ENCODE measurements at places on chromosomes 4 and X.

- DNase-seq, result no peak
Measured at GRCh38 chrX:43817444-43817843, 64.8 kb downstream of the MAOB start.

- no peak for DNase-seq
Measured at GRCh38 chr4:179325181-179325580, 1882.9 kb upstream of the AGA start.

- no peak for DNase-seq
Measured at GRCh38 chr4:7878323-7878722, 61.3 kb downstream of the AFAP1 start.

- no peak for DNase-seq
Measured at GRCh38 chrX:154824638-154825037, 9.8 kb downstream of the SMIM9 start.

- no peak for DNase-seq
Measured at GRCh38 chr4:132910229-132910748, 238.8 kb upstream of the PCDH10 start.

DNA sequence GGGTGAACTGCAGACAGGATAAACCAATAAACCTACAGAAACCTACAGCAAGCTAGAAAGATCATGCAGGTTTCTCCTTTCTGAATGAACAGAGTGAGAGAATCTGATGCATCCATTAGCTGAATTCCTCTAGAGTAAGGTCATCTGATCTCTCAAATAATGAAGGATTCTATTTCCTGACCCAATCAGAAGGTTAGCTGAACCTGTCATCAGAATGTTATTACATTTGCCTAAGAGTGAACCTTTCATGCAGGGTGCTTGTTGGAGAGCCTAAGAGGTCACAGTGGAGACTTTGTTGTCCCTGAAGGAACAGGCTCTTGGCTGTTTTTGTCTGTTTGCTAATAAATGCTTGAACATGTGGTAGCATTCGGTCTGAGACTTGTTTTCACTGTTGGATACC lies 24.0 kb downstream of the MEPE start:
- DNase-seq, result no peak

DNA sequence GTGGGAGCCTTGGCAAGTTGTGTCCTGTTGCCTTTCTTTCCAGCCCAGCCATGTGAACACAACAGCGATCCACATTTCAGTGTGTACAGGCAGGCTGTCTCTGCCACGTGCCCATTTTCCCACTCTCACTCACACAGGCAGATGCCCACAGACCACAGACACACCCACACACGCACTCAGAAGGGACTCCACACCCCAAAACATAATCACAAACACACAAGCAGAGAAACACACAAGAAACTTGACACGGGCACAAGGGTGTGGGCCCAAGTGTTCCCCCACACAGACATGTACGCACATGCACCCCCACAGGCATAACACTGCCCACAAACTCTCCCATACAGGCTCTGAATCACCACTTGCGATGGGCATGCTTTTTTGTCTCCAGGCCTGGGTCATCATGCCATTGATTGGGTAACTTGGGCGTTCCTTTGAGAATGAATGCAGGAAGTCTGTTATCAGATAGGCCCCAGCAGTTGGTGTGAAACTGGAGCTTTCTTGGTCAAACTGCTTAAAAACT lies 84.3 kb downstream of the NBDY start:
- DNase-seq, result peak; percentile 10

GRCh38 chrX:132488180-132488705 lies 595 bp downstream of the MBNL3 start:
- no peak for DNase-seq

- DNase-seq, result no peak
Measured at GRCh38 chr4:175090116-175090515, 172.0 kb downstream of the ADAM29 start.

- no peak for DNase-seq
Measured at GRCh38 chr4:160044693-160045092, 941.8 kb downstream of the RAPGEF2 start.

DNA sequence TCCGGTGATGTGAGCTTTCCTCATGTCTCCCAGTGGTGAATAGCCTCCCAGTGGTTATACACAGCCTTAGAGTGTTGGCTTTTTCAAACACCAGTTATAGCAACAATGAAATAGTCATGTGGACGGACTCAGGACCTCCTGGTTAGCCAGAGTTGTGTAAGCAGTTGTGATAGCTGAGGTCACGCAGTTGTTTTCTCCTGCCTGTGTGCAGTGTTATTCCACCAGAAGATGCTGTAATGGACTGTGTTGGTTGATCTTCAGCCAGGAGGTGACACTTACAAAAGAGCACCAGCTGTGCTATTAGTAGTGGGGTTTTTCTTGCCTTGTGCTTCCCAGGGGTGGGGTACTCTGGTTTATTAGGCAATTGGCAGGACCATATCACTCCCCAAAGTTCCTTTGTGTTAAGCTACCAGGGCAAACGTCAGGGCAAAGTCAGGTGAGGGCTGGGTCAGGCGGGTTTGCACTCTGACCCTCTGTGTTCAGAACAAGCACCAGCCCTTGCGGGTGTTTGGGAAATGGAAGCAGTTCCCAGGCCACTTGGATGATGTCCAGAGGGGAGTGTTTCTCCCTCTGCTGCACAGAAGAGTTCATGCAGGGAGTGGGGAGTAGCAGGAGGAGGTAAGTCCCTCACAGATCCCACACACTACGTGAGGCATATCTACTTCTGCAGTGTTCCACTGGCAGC lies 252.6 kb downstream of the TMEM47 start:
- DNase-seq, result no peak

DNA sequence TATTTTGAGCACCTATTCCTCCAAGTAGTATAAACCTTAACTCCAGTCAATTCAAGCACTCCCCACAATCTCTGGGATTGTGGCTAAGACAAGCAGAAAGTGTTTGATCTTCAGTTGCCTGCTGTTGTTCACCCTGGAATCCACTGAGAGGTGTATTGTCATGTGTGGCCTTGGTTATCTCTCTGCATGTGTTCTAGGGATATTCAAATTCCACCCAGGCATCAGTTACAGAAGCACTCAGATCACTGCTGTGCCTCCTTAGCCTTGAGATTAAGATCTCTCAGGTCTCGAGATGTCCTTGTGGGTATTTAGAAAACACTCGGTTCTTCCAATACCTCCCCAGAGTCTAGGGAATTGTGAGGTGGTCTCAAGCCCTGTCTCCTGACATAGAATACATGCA lies 213.3 kb downstream of the SMARCA1 start:
- no peak for DNase-seq

DNA sequence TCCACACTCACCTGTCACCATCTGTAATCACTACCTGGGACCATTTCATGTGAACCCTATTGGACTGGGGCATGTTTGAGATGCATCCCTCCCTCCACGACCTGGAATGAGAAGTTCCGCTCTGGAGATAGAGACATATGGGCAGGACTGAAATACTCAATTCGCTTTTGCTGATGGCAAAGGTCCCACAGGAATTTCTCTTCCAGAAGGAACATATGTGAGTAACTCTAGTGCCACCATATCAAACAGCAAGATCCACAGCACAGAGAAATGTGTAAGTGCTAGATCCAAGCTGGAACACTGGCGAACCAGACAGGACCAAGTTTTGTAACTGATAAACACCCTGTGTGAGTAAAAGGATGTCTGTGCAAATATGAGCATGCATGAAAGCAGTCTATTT lies 43.9 kb downstream of the SEL1L3 start:
- no peak for DNase-seq

DNA sequence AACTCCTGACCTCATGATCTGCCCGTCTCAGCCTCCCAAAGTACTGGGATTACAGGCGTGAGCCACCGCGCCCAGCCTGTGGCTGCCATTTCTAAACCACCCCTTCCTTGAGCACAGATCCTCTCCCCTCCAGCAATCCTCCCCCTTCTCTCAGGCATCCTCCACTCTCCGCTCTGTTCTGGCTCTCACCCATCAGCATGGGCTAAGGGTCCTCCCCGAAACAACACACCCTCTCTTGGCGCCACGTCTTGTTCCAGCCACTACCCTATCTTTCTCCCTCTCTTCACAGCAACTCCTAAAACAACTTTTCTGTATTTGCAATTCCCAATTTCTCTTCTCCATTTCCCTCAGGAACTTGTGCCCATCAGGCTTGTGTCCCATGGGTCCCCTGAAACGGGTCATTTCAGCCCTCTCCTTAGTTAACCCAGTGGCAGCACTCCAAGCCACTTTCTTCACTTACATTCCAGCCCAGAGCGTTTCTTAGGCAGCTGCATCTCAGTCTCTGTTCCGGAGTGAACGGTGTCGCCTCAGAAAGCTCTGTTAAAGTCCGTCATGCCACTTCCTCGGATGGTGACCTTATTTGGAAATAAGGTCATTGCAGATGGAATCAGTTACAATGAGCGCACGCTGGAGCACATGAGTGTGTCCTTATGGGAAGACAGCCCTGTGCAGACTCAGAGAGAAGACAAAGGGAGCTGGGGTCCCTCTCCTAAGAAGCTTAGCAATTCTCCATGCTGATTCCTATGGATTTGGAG lies 28.3 kb upstream of the CLDN24 start:
- DNase-seq, result no peak

- no peak for DNase-seq
Measured at GRCh38 chr4:151569650-151570049, 160.7 kb downstream of the FHIP1A start.

DNA sequence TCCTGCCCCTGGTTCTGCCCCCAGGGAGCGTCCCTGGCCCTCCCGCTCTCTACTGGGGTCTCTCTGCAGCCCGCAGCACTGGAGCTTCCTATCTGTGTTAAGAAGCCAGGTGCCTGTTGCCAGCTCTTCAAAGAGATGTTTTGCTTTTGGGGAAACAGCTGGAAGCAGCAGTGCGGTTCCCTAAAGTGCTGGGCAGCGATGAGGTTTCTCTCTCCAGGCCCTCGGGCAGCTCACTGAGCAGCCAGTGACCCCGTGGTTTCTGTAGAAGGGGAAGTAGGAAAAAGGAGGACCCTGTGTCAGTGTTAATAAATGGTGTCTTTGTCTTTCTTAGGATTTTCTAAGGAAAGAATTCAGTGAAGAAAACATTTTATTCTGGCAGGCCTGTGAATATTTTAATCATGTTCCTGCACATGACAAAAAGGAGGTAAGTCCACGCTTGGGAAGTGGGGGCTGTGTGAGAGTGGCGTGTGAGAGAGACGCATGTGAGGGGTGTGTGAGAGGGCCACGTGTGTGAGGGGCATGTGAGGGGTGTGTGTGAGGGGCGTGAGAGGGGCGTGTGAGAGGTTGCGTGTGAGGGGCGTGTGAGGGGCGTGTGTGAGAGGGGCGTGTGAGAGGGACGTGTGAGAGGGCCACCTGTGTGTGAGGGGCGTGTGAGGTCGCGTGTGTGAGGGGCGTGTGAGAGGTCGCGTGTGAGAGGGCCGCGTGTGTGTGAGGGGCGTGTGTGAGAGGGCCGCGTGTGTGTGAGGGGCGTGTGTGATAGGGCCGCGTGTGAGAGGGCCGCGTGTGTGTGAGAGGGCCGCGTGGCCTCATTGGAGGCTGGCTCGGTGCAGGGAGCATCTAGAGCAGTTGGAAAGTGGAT lies 27.1 kb upstream of the HGFAC start:
- no peak for DNase-seq

DNA sequence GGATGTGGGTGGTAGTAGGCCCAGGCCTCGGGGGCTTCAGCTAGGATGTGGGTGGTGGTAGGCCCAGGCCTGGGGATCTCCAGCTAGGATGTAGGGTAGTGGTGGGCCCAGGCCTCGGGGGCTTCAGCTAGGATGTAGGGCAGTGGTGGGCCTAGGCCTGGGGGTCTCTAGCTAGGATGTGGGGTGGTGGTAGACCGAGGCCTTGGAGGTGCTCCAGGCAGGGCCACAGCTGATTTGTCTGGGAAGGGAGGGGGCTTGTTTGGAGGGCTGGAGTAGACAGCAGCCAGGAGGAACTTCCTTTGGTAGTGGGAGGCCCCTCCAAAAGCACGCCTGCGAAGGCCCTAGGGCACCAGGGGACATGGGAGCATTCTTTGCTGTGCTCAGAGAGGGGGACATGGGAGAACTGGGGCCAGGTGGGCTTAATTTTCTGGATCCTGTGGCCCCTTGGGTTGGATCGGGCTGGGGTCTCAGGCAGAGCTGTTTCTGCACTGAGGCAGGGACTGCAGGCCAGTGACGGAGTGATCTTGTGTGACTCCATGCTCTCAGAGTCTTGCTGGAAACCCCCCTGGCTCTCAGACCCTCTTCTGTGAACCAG lies 3.3 kb upstream of the SPON2 start:
- DNase-seq, result no peak

DNA sequence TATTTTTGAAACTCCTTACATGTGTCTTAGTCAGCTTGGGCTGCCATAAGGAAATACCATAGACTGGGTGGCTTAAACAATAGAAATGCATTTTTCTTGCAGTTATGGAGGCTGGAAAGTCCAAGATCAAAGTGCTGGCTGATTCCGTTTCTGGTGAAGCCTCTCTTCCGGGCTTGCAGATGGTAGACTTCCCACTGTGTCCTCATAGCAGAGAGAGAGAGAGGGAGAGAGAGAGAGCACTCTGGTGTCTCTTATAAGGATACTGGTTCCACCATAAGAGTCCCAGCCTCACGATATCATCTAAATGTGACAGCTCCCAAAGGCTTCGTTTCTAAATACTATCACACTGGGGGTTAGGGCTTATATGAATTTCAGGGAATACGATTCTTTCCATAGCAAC lies 39.7 kb downstream of the ENPEP start:
- DNase-seq, result no peak

- DNase-seq, result no peak
Measured at GRCh38 chrX:37976153-37976552, 30.2 kb upstream of the SYTL5 start.

- no peak for DNase-seq
Measured at GRCh38 chrX:74242484-74243138, 61.4 kb upstream of the ZCCHC13 start.

DNA sequence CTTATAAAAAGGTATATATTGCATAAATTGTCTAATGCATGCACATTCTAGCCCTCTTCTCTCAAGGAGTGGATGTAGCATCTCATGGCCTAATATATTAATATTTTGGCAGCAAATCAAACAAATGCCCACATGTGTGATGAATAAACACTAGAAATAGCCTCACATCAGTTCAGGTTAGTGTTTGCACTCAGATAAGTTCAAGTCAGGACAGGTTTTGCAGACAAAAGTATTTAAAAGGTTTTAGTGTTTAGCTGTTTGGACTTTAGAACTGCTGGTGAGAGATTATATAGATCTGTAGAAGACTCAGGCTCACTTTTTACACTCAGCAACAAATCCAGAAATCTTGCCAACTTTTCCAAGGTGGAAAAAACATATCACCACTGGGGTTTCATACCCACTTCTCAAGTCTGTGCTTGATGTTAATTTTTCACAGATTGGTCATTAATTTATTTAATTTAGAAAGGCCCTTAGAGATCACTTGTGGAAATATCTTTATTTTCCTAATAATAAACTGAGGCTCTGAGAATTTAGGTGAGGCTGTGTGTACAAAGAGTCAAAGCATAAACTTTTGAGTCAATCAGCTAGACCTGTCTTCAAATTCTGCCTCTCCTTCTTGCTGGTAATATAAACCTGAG lies 362.6 kb downstream of the GASK1B start:
- DNase-seq, result no peak

All from SW 1271 (cell line).